ENCODE measurements at places on chromosomes 4 and X.

DNA sequence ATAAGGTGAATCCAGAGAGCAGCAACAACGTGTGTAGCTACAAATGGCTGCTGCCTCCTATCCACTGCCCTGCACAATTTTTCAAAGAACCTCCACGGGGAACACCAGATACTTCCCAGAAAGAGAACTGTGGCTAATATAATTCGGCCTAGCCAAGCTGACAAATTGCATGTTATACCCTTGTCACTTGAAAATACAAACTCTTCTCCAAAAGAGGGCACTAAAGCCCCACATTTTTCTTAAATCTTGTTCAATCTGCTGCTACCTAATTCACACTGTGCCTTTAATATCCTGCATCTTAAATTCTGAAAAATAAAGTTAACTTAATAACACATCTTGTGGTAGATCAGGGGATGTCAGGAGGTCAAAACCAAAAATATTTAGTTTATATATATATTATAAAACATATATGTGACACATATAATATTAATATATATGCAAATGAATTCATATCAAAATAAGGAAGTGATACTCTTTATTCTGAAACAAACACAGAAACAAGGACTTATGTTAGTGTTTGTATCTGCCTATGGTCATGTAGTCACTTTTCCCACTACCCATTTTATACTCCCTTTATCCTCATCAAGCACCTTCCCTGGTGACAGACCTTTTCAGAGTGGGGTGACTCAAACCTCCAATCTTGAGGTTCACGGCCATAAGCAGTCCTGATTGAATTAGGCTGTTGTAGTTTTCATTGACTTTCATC is 24.1 kb downstream of the CT45A1 start:
- no peak for DNase-seq

DNA sequence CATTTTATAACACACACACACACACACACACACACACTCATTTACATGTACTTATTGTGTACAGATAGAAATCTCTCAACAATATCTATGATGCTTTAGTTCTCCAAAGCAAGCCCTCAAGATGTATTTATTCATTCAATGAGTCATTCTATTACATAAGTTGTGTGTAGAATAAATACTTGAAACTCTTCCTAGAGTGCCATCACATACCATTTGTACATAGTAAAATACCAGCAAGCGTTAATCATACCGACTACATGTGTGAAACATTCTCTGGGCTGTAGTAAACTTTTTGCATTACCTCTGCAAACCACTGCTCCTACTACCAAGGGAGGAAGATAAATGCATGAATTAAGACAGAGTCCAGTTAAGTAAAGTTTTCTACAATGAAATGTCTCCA is 70.9 kb downstream of the EPHA5 start:
- DNase-seq: no peak

DNA sequence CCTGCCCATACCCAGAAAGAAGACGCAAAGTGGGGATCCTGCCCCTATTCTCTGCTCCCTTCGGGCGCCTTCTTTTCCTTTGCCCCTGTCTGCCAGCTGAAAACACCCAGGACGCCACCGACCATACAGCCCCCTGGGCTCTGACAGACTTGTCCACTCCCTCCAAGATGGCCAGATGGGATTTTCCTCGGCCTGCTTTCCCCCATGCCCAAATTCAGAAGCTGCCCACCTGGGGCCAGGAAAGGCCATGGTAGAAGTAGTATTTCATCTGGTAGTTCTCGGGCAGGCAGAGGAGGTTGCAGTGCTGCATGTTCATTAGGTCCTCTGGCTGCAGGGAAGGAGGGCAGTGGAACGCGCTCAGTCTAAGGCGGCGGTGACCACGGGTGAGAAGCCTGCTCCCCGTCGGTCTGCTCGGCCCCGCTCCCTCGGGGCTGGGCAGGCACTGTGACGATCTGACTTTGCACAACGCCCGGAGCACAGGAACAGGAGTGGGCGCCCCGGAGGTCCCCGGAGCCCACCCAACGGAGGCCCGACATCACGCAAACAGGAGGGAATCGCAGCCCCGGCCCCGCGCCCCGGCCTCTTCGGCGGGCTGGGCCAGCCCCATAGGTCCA is 582 bp downstream of the NAA10 start:
- DNase-seq: no peak

GRCh38 chr4:87066403-87067123 is 131.8 kb downstream of the AFF1 start:
- no peak for DNase-seq
